ENCODE measurements at places on chromosomes 11 and 22.

DNA sequence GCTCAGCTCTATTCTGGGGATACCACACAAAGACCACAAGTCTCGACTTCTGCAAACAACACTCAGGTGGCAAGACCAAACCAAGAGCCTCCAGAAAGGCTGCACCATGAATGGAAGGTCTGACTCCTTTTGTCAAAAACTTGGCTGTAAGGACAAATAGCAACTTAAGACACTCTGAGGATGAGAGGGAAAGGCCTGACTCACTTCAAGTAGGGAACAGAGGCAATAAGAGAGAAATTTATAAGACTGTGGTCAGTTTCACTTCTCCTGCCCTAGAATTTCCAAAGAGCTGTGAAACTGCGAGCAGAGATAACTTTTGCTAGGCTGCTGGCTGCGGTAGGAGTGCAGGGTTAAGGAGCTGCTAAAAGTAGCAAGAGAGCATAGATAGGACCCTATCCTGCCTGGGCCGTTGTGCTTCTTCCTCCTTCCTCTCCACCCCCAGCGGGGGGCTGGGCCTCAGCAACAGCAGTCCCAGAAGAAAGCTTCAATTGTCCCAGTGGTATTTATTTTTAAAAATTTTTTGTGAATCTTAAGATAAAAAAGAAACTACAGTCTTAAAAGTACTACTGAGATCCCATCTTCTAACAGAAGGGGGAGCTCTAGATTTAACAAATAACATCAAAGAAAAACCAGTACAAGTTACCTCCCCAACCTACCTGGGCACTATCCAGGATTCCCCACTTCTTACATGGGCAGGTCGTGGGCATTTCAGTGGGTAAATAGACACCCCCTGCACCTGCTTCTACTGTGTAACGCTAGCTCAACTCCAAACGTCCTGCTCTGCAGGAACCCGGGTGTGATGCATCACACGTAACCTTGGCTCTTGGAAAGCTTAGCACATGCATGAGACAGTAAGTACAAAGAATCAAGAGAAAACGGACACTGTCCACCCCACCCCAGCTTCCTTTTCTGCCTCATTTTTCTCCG lies 66.4 kb downstream of the SGSM3 start:
- DNase-seq: no peak

GRCh38 chr11:45091563-45092403 lies 54.7 kb upstream of the PRDM11 start:
- DNase-seq: no peak

- DNase-seq: no peak
Measured at GRCh38 chr11:102623998-102624397, 1.1 kb downstream of the MMP20 start.

DNA sequence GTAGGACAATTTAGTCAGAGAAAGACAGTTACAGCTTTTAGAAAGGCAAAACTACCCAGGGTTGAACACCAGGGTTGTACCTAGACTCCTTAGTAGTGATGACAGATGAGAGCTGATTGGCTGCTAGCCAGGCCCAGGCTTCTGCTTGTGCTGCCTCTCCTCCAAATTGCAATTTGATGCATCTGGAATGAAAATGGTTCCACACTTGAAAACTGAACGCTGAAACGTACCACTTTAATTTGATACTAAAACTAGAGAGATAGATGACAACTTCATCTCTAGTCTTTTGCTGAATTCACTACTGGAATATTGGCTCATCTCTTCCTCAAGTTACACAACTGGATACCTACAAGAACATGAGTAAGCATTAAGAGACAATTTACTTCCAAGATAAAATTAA lies 19.2 kb upstream of the FNBP4 start:
- no peak for DNase-seq

GRCh38 chr11:68325907-68326220 lies 13.5 kb downstream of the LRP5 start:
- DNase-seq: no peak

- no peak for DNase-seq
Measured at GRCh38 chr11:23539556-23539955, 679.3 kb upstream of the CCDC179 start.

DNA sequence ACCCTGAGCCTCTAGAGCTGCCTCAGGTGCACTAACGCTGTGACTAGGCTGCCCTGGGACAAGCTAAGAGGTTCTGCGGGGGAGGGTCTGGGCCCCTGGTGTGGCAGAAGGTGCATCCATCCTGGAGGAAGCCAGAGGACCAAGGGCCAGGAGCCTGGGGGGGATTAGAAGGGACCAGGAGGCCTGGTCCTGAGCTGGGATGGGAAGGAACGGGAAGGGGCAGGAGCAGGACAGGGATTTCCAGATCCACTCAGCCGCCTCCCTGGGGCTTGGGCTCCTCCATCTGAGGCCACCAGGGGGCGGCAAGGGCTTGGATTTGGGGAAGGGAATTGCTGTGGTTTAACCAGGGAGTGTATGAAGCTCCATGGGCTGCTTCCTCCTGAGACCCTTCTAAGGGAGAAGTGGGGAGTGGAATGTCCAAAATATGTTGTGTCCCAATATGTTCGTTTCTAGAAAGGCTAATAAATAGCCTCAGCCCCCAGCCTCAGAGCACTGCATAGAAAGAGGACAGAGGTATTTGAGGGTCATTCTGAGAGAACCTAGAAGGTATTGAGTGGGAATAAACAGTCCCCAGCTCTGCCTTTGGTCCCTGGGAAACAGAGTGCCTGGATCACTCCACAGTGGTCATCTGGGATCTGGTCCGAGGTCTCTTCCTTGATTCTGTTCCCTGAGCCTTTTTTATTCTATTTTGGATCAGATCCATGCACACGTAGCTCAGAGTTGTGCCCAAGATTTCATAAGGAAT lies 17.4 kb upstream of the PRAME start:
- peak; percentile 30 for DNase-seq

DNA sequence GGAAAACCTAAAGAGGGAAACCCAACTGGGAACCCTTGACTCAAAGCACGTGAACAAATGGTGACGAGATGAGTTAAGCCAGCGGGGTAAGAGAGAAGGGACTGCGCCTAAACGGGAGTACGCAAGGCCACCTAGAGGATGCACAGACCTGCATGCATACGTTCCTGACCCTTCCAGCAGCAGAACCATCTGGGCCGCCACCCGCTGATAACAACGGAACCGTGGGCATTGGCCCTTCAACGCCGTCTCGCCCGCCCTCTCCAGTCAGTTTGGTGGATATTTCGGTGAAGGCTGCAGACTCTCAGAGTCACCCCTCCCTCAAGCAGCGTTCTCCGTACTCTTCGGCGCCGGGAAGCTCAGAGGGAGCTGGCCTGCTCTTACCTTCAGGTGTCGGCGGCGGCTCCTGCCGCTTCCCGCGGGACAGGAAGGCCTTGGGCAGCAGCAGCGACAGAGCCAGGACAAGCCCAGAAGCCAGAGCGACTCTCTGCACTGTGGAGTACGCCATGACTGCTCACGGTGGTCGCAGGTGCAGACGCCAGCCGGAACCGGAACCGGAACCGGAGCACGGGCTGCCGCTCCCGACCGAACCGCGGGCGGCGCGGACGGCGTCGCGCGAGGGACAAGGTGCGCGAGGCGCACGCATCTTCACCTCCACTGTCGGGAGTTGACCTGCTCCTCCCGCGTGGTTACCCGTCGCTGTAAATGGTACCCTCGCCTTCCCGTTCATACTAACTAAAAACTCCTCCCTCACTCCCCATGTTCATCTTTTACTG lies at the start of gene RIC3:
Gene RIC3, minus strand, starts transcription at position 541 of the 773 bp plus-strand sequence. Its CDS starts 36 bp downstream, at position 505.
- DNase-seq: peak; percentile 36

DNA sequence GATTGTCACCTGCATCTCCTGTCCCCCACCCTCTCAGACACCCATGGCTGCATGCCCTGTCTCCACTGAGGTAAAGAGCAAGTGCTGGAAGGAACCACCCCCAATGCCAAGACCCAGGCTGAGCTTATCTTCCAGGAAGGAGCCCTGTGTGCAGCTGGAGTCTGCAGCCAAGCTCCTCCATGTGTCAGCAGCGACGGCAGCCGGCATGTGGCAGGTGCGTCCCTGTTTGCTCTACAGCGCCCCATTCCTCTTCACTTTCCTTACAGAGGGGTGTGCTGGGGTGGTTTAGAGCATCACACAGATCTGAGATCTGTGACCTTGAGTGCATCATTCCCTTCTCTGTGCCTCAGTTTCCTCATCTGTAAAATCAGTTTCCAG lies 7.7 kb upstream of the MN1 start:
- no peak for DNase-seq

GRCh38 chr22:46626911-46627805 lies 7.0 kb downstream of the GRAMD4 start:
- DNase-seq: no peak

GRCh38 chr11:121636800-121637176 lies 184.0 kb upstream of the SORL1-AS1 start:
- no peak for DNase-seq

GRCh38 chr11:92636543-92637188 lies 332.8 kb upstream of the MTNR1B start:
- DNase-seq: no peak

DNA sequence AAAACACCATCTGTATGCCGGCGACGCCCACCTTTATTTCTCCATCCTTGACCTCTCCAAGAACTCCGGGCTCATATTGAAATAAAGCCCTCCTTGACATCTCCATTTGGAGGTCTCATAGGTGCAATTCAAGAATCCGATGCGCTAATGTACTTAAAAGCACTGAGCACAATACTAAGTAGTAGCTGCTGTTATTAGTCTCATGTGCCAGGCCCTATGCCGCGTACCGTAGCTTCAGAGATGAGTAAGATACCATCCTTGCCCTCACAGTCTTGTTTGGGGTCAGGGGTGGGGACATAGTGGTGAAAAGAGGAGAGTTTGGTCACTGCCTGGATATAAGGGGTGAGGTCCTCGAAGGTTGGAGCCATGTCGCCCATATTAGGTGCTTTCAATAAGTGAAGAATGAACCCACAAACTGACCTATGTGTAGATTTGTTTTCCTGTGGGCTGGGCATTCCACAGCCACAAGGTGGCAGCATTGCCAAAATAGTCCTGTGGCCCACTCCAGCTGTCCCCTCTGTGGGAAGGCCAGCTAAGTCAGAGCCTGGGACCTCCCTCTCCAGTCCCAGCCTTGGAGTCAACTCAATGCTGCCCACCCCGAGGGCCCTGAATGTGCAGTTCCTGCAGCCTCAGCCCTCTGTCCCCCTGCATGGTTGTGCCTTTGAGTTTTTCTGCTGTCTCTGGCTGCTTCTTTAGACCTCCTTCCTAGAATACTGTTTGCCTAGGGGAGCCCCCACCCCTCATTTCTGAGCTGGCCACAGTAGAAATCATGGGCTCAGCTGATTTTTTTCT lies 6.5 kb downstream of the DCPS start:
- DNase-seq: peak; percentile 65
